ENCODE measurements at places on chromosomes 4 and X.

DNA sequence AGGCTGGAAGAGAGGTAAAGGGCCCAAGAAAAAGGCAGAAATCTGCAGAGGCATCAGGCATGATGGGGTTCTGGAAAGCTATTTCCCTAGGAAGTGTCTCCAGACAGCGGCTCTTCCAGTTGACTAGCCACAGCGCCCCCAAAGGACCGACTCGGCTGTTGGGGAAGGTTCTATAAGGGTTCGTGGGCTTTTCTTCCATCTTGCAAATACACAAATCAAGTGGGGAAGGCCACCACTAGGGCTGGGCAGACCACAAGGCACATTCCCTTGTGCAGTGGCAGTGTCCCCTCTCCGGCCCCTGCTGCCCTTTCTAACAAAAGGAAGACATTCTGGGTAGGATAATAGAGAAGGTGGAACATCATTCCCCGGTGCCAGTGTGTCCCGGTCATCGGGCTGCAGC lies 18.2 kb downstream of the BCOR start:
- DNase-seq: no peak

DNA sequence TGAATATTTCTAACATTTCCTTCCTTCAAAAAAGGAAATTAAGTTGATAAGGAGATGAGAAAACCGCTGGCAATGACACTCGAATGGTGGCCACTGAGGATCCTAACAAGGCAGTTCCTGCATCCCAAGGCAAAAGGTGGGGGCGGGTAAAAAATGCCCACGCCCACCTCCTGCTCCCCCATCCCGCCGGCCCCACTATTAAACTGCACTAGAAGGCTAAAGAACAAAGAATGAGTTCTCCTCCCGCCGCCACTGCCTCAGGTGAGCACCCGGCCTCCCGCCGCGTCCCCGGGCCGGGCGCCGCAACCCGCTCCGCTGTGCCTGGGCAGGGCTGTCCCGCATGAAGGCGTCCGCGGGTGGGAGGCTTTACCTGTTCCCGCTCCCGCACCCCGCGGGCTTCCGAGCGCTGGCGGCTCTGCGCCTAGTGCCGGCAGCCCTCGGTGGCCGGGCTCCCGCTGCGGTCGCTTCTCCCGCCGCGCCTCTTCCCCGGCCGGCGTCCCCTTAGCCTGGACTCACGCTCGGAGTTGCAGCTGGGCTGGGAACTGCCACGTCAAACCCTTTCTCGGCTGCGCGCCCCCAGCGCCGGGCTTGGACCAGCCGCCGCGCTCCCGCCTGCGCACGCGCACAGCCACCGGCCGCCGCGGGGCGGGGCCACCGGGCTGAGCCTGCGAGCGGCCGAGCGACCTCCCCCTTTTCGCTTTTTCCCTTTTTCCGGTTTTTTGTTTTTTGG lies at the start of gene SEC24D:
Gene SEC24D, minus strand, starts transcription at position 556 of the 730 bp plus-strand sequence. CDS start 2,430 bp downstream, outside the sequence.
- peak; percentile 75 for DNase-seq

DNA sequence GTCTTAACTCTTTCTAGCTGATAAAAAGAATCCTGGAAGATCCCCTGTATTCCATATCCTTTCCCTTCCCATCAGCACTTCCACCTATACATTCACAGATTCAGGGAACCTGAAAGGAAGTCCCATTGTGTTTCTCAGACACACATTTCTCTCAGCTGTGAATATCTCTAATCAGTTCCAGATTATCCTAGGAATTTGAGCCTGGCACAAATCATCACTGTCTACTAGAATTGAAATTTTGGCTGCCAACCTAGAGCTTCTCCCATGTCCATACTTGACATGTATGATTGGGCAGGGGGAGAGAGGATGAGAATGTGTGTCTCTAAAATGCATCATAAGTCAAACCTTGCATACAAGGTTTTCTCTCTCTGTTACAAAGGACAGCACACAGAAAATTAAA lies 53.1 kb downstream of the NDST3 start:
- DNase-seq: no peak

GRCh38 chr4:176343286-176343685 lies 23.5 kb downstream of the SPCS3 start:
- no peak for DNase-seq

- DNase-seq: no peak
These were observed 2.7 kb downstream of the HS6ST2 start for GRCh38 chrX:132955690-132956089.

- DNase-seq: no peak
These were observed 117.0 kb downstream of the CBLL2 start for GRCh38 chrX:22389556-22390179.

DNA sequence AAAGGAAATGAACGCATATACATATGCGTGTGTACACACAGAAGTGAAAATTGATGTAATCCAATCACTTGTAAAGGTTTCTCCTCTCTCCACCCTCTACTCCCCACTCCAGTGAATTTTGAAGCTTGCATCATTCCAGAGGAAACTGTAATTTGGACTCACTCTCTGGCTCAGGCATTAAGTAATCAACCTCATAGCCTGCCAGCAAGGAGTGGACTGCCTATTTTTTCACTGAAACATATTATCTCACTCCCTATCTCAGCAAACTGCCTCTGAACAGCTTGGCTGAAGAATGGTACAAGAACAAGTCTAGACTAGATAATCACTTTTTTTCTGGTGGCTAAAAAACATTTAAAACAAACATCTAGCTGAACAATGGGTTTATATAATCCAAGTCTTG lies 124.2 kb downstream of the C4orf51 start:
- DNase-seq: no peak
